IPS DF 19.7 (cell line): ENCODE measurements at places on chromosomes 1 and 21.

DNA sequence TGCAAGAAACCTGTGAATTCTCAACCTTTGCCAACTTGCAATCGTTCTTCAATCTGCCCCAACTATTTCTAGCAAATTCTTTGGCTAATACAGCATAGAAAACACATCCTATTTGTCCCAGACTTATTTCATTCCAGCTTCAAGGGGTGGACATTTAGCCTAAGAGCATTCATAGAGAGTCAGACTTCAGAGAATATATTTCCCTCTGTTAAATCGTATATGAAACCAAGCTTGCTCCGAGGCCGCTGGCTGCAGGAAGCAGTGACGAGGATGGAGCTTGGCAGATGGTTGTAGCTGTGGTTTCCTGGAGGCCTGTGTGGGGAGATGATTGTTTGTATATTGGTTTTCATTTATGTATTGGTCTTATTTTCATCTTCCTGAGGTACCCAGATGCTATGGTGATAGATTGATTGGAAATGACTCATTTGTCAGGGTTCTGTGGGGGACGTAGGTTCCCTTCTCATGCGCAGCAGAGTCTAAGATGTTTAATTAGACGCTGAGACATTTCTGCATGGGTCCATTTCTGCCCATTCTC is 26.1 kb downstream of the MAN1C1 start:
- DNase-seq = no peak

DNA sequence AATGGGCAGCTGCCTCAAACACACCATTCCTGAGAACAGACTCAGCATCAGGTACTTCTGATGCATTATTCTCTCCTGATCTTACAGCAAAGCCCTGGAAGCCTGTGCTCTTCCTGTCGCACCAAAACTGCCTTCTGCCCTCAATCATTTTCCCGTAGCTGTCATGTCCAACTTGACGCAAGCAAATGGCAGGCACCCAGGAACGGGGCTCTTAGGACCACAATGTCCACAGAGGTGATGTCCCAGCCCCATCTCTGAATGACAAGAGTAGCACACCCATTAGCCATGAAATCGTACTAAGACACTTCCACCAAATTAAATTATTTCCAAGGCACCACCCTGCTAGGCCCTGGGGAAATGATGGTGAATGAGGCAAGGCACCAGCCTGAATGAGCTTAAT is 47.1 kb downstream of the PTPN14 start:
- no peak for DNase-seq

DNA sequence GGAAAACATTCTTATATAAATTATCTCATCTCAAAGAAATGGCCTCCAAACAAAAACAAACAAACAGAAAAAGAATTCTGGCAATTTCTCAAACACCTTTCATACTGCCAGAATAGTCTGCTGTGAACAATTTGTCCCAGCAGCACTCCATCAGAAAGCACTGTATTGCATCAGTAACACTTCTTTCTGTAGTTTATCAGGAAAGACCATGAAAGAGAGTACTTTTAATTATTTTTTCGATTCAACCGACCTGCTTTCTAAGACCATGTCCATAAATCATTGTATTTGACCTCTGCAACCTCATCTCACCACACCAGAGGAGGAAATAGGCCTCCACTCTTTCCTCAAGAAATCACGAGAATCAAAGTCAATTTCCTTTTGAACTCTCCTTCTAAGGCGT is 1579.9 kb downstream of the MRPL39 start:
- DNase-seq = no peak

- no peak for DNase-seq
These were observed 842.9 kb upstream of the ADGRL4 start for GRCh38 chr1:79849388-79849787.

DNA sequence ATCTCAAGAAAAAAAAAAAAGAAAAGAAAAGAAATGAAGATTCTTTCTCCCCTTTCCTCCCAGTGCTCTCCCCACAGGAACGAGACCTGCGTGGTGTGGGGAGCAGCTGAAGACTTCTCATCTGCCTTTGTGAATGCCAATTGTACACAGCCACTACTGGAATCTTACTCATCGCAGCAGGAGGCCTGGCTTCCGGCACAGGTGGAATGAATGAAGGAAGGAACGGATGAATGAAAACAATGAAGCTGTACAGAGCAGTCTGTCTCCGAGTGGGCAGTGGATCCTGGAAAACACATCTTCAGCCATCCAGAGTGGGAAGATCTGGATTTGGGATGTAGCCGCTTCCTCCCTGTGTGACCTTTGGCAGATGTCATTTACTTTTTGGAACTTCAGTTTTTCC is 64.9 kb downstream of the RUNX3 start:
- no peak for DNase-seq

DNA sequence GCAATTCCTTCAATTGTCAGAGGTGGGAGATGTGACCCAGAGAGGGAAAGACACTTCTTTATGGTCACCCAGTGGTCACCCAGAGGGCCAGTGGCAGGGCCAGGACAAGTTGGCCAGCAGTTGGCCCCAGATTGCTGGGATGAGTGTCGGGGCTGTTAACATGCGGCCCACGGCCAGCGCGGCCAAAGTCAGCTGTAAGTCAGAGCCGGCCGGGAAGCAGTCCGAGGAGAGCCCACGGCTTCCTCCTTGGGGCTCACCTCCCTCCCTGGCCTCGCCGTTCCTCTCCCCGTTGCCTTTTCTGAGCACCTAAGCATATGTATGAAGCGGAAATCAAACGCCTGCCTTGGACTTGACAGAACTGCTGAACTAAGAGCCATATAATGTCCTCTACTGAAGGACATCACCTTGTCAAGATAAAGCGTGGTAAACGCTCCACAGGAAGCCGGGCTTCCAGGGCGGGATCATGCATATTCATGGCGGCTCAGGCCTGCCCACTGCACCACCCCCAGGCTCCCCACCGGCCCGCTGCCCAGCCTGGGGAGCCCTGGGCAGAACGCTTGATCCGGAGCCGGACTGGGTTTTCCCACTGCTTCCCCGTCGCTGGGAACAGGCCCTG is 245.4 kb upstream of the POU3F1 start:
- peak; percentile 30 for DNase-seq

- no peak for DNase-seq
These were observed 135.0 kb downstream of the LHX4 start for GRCh38 chr1:180365039-180365438.

- no peak for DNase-seq
These were observed 18.0 kb upstream of the IL20 start for GRCh38 chr1:206847337-206847834.
